ENCODE measurements at places on chromosomes 3 and 15.

DNA sequence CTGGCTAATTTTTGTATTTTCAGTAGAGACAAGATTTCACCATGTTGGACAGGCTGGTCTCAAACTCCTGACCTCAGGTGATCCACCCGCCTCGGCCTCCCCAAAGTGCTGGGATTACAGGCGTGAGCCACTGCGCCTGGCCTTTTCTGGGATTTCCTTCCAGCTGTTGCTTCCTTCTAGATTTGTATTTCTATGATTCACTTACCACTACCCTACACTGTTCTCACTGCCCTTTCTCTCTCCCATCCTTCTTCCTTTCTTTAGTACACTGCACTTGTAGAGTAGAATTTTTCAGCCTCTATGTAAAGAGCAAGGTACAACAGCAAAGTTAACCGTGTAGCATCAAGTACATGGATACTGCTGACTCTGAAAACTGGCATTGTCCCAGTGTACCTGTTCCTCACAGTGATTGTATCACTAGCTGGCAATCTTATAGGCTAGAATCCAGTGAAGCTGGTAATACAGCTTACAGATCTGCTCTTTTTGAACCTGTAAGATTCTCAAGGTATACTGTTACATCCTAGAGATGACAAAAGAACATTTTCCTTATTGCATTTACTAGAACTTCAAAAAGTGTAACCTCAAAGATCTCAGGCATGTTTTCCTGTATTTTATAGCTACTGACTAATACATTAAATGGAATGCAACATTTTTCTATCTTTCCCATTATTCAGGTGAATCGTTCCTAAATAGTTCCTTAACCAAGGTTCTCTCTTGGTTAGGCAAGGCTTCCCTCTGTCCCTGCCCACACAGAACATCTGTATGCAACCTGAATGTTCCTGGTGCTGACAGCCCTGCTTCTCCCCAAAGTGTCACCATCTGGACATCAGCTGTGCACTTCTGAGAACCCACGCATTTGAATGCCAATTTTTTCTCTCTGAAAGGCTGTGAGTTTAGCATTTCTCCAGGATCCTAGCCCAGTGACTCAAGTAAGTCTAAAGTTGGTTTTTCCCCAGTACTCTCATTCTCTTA lies 74.1 kb upstream of the RAP2B start:
- DNase-seq, result no peak

DNA sequence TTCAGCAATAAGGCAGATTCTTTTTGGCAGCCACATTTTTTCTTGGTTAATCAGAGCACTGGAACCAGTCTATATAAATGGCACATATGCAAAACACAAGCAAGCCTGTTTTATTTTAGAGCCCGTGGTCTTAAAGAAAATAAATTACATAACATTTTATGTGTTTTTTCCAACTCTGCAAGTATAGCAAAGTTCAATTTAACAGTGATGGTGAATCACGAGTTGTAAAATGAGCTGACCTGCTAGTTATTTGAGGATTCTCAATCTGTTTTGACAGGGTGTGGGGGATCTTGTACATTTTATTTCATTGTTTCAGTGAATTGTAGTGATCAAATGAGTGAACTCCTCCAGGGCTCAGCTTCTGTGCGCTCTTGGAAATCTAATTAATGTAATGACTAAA lies 2.7 kb downstream of the ARHGEF26 start:
- no peak for DNase-seq

DNA sequence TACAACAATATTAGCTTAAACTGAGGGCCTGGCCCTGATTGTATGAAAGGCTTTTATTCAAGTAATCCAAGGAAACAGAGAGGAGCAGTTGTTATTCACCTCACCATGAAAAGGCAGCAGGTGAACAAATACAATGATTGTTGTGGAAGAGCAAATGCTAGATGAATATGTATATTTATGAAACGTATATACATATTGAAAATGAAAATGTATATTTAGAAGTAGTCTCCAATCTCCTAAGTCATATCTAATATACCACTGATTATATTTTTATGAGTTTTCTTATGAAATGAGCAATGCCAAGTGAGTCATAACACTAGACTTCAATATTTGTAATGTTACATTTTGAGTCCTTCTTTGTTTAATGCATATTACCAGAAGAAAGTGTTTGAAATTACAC lies 116.2 kb upstream of the KCNMB2 start:
- DNase-seq, result no peak

DNA sequence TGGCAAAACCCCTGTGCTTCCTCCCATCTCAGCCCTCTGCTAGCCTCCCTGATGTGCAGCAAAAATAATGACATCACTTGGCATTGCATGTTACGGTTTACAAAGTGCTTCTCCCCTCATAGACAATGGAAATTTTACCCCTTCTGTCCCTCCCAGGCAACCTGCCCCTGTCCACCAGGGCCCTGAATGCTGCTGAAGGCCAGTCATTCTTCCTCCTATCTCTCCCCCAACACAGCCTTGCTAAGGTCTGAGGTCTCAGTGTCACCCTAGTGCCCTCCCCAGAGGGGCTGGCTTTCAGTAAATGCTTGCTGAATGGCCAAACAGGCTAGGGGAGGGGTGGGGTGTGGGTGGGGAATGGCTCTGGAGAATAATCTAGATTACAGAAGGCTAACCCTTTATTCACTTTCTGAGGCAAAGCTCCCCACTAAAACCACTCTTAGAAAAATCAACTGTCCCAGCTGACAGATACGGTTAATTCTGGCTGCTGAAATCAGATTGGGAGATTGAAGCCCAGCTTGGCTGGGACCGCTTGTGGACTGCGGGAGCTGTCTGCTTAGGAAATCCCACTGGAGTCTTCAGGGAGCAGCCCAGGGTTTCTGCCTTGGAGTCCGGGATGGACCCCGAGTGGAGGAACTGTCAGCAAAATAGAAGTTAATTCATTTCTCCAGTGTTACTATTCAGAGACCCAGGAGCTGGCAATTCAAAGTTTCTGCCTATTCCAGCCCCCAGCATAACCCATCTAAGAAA lies 22.9 kb downstream of the ANP32A start:
- no peak for DNase-seq

DNA sequence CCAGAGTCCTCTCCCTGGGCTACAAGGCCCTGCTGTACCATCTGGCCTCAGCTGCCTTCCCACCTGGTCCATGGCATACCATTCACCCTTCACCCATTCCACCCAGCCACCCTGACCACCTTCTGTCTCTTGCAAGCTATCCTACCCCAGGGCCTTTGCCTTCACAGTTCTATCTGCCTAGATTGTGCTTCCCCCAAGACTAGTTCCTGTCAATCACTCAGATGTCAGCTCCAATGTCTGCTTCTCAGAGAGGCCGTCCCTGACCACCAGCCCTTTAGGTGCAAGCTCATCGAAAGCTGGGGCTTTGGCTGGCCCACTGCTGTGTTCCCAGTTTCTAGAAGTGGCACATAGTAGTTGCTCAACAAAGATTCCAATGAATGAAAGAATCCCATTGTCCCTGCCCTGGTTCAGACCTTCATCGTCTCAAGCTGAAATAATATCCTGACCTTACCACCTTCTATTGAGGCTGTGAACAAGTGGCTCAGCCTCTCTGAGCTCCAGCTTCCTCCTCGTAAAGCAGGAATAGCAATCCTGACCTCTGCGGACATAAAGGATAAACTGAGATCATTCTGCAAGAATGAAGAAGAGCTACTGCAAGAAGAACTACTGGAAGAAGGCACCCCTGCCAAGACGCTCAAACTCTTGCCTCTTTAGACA lies 15.8 kb downstream of the EFCAB12 start:
- no peak for DNase-seq

DNA sequence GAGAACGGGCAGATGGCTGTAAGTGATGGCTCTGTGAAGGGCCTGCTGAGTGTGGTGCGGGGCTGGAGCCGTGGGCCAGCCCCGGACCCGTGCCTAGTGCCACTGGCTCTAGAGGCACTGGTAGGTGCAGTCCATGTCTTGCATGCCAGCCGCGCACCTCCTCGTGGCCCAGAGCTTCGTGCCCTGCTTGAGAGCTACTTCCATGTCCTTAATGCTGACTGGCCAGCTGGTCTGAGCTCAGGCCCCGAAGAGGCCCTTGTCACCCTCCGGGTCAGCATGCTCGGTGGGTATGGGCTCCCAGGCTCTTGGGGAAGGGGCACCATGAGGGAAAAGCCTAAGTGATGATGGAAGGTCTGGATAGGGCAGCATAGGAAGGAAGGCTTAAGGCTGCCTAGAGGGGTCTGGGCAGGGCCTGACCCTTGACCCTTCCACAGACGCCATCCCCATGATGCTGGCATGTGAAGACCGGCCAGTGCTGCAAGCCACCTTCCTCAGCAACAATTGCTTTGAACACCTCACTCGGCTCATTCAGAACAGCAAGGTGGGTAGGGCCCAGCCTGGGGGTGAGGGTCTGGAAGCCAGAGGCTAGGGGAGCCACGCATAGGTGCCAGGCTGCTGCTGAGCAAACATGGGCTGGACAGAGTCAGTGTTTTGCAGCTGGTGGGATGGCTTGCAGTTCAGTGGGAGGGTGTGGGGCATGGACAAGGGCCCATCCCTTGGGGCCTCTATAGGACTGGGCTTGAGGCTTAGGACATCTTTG lies 12.1 kb downstream of the NBEAL2 start:
- no peak for DNase-seq

- DNase-seq, result no peak
Observed at GRCh38 chr3:176814285-176814684, 383.0 kb downstream of the TBL1XR1 start.

GRCh38 chr3:183775781-183776180 lies 49.6 kb downstream of the MAP6D1 start:
- DNase-seq, result no peak

Measured in CD4-positive, alpha-beta T cell treated with Interleukin-4 for 1 hour (primary cell).